T-helper 17 cell (primary cell): ENCODE measurements at places on chromosomes 3 and 15. TPM values are rescaled to one million over a fixed set of nuclear protein-coding genes. Genes with fewer than 3 reads are reported as not detected.

Gene NME9
- total RNA-seq: 0.60 TPM

Gene CD200R1
- total RNA-seq: 12.8 TPM

Gene IQSEC1
- 114 TPM for total RNA-seq

Gene MESP1
- not detected for total RNA-seq

Gene EPHA3
- total RNA-seq: not detected

Gene P3H2
- not detected for total RNA-seq

Gene CPA3
- 0.57 TPM for total RNA-seq

Gene MME
- 0.18 TPM for total RNA-seq

Gene AGBL1
- not detected for total RNA-seq

Gene SNAPC5
- total RNA-seq: 20.5 TPM

- DNase-seq: no peak
Observed at GRCh38 chr3:169460035-169460434, 203.5 kb downstream of the MECOM start.

DNA sequence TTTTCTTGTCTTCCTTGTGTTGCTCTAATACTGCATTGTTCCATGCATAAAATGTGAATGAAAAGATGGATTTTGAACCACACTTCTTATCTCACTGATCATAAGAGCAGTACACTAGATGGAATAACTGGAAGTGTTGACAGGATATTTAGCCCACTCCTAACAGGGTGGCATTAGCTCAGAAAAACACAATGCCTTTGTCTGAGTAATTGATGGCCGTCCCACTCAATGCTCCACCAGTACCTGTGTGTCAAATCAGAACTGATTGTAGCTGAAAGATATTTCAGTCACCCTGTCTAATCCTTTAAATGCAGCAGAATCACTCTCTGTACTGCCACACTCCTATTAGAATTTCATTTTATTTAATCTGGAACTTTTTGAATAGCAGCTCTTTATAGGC lies 526.5 kb downstream of the UNC13C start:
- no peak for DNase-seq

DNA sequence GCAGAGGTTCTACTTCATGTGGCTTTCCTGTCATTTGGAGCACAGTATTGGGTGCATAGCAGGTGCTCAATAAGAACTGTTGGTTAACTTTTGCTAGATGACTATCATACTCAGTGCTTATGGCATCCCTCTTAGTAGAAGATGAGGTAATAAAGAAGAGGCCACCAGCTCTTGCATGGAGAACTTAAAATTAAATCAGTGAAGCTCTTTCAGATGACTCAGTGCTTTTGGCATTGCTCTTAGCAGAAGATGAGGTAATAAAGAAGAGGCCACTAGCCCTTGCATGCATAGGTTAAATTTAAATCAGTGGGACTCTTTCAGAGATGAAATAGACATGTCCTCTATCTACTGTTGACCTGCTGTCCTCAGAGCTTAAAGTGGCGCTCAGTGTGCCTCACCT lies 109.4 kb upstream of the FGF7 start:
- no peak for DNase-seq

DNA sequence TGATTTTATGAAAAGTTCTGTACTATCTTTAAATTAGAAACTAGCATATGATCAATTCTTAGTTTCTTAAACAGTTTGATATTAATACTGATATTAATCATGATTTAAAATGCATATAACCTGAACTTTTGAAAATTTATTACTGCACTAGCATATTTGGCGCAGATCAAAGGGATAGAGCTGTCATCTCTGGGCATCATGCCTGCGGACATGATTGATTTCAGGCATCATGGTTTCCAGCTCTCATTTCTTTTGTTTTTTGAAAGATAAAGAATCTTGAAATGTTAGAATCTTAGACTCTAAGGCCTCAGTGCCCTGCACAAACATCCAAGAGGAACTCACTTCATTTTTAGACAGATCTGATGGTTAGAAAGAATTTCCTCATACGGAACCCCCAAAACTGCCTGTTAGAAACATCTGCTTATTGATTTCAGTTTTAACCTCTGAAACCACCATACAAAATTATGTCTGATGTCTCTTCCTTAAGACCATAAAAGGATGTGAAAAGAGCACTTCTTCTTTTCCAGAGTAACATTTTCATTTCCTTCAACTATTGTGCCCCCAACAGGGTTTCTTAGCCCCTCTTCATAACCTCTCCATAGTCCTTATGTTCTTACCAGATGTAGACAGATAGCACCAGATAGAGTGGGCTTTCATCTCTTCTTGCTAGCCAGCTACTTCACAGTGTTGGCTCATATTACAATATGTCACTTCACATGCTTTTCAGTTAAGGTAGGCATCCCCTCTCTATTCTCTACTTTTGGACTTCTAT lies 110.8 kb downstream of the BBX start:
- DNase-seq: no peak

- DNase-seq: no peak
Observed at GRCh38 chr3:175018946-175019727, 160.0 kb downstream of the NAALADL2 start.

GRCh38 chr3:197700095-197700494 lies 36.6 kb downstream of the RUBCN start:
- DNase-seq: no peak

DNA sequence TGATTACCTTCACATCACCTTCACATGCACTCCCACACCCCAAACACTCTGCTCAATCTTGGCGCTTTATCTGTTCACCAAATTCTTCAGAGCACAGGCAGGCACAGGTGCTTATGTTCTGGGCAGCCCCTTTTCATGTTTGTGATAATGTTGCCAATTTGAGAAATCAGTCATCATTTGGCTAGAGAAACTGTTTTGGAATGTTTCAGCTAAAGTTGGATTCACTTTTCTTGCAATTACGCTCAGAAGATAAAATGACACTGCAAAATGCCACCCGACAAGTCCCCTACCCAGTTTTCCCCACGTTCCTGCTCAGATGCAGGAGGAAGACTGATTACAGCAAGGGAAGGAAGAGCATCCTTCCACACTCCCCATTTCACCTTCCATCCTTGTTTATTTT lies 192.9 kb upstream of the LRRN1 start:
- no peak for DNase-seq

DNA sequence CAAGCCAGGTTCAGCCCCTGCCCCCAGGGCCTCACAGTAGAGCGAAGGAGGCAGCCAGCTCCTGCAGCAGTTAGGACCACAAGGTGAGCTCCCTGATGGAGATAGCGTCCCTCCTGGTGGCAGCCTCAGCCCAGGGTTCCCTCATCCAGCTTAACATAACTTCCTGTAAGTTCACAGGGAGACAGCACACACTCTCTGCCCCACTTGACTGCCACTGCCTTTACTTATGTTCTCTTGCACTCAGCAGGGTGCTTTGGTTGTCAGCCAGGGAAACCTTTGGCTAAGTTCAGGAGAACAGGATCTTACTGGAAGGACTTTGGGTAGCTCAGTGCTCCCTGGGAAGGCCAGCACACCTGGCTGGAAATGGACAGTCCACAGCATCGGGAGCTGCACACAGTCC lies 10.9 kb downstream of the KBTBD13 start:
- DNase-seq: no peak

DNA sequence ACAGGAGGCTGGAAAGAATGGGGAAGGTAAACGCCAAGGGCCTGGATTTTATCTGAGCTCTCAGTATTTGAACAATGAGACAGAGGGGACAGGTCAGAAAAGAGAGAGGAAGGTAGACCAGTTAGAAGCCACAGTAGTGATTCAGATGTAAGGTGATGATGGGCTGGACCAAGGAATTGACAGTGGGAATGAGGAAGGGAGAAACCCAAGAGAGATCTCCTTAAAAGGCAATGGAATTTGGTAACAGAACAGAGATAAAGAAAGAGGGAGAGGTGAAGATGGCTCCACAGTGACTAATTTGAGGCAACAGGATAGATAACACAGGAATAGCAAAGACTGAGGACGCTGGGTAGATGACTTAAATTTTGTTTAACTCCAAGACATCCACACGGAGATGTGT lies 11.4 kb upstream of the HEG1 start:
- DNase-seq: no peak

DNA sequence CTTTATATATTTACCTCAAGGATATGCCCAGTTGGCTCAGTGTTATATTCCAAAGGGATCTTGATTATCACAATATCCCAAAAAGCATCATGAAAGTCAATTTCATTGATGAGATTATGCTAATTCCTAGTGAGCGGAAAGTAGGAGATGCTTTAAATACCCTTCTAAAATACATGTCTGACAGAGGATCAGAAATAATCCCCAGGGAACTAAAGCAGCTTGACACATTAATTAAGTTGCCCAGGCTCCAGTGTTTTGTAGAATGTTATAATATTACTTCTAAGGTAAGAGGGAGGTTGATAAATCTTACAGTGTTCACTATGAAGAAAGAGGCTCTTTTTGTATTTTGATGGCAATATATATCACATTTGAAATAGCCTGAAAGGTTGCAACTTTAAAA lies 767.5 kb upstream of the ROBO1 start:
- no peak for DNase-seq

DNA sequence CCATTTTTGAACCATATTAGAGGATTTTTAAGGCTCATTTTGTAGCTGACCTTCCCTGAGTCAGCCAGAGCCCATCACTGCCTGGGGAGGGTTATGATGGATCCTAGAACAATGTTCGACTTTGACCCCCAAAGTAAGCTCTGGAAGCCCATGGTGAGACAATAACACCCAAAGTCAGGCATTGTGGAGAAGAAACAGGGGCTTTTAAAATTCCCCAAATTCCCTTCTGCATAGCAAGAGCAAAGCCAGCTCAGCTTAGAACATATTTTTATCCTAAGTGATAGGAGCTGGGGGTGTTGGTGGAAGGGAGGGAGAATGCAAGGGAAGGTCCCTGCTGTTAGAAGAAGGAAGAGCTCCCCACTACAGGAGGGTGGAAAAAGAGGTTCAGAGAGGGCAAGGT lies 4.0 kb downstream of the ITGA11 start:
- no peak for DNase-seq

- no peak for DNase-seq
Observed at GRCh38 chr15:70437882-70438451, 325.4 kb downstream of the UACA start.

- DNase-seq: no peak
Observed at GRCh38 chr3:135800071-135800549, 165.4 kb upstream of the PPP2R3A start.

- no peak for DNase-seq
Observed at GRCh38 chr15:61216519-61216918, 12.6 kb downstream of the RORA start.

- DNase-seq: no peak
Observed at GRCh38 chr3:159548675-159549335, 439.8 kb upstream of the IL12A start.

DNA sequence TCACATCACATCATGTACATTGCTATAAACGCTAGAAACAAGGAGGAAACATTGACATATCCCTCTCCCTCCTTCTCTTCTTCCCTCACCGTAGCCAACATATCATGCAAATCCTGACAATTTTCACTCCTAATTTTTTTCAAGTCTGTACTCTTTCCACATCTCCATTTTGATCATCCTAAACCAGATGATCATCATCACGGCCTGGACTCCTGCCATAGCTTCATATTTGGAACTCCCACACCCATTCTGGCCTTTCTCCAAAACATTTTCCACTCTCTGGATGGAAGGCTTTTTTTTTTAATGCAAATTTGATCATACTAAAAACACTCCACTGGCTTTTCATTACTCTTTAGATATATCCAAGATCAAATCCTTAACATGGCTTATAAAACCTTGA lies 248.0 kb upstream of the CNTN3 start:
- no peak for DNase-seq

DNA sequence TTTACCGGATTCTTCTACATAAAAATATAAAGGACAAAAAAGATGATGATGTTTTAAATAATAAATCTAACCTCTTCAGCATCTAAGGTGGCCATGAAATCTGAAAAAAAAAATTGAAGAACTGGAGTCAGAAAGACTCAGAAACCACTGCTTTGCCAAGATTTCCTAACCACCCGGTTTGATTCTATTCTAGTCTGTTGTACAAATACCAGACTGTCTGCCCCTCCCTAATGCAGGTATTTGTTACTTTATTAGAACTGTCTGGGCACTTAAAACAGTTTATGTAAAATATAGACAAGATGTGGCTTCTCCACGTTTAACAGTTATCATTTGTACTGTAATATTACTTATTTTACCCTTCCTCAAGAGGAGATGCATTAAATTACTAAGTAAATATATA lies 48.8 kb downstream of the UACA start:
- no peak for DNase-seq

GRCh38 chr15:31799715-31800321 lies 230.5 kb upstream of the CHRNA7 start:
- no peak for DNase-seq

DNA sequence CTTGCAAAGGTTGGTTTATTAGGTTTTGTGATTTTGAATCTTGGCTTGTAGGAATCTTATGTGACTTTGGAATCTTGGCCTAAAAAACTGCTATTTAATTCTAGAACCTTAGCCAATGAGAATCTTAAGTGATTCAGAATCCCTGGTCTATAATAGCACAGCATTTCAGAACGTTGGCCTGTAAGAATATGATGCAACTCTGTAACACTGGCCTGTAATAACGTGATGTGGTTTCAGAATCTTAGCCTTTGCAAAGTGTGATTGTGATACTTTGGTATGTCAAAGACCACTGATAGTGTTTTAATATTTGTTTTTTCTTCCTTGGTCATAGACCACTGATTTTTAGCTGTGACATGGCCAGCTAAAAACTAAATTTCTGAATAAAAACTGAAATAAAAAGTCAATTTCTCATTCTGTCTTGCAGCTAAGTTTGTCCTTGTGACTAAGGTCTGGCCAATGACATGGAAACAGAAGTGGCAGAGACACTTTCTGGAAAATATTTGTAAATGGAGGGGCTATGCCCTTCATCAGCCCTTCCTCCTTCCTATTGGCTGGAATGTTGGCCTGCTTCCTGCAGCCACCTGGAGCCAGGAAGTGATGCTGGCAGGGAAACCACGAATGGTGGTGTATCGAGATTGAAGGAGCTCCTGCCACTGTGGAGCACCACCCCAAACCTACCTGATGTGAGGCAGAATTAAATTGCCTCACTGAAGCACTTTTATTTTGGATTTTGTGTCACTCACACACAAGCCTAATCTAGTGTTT lies 42.3 kb upstream of the CORO2B start:
- DNase-seq: no peak

- DNase-seq: no peak
Observed at GRCh38 chr3:15294929-15295328, 37.5 kb downstream of the SH3BP5 start.

GRCh38 chr3:139353920-139354556 lies 10.2 kb downstream of the MRPS22 start:
- no peak for DNase-seq
